ENCODE measurements at places on chromosomes 6 and 20.

DNA sequence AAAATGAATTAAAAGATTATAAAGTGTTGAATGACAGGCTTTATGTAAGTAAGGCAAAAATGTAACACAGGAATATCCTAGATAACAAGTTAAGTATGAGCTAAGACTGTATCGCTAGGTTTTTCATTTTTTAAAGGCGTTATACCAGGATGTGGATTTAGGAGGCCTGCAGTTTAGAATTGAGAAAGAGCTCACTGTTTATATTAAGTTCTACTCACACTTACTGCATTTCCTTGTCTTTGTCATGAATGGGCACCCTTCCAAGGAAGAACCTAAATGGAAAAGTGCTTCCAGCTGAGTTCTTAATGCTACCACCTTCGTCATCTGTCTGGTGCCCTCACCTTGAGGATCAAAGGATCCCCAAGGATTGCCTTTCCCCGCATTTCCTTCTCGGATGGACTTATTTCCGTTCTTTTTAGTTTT is 148.7 kb downstream of the SOX4 start:
- no peak for DNase-seq

- DNase-seq: no peak
Measured at GRCh38 chr6:151661928-151662327, 145.6 kb upstream of the ESR1 start.

DNA sequence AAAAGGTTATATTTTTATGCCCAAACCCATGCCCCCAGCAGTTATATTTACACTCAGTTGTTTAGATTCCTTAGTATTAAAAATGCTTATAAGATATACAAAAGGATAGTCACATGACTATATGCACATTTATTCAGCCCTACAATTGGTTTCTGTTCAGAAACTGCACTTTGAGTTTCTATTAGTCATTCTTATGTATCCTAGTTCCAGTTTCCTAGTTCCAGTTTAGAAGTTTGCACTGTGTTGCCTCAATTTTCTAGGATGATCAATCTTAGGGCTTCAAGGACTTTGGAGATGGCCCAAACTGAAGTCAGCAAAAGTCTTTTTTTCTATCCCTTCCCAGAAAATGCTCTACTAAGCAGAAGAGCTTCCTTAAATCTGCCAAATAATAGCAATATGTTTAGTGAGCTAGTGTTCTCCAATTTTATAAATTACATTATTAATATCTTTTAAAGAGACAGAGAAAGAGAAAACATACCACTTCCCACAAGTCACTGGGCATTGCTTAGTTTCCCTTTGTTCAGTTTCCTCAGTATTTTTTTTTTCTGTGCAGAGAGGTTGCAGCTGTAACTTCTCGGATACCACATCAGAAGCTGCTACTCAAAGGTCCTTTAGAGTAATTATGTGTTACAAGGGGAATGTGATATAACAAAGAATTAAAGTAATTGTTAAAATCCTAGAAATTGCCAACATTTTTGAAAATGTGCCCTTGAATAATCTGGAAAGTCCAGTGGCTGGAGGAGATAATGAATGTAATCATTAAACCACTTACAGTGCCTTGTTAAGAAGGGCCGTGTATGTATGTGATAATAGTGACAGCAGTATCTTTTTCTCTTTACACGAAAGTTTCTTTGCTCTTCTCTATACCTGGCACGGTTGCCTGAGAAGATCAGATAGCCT is 138.8 kb downstream of the KHDRBS2 start:
- no peak for DNase-seq

- peak; percentile 68 for DNase-seq
Measured at GRCh38 chr6:1554476-1555310, 55.0 kb upstream of the FOXC1 start.

DNA sequence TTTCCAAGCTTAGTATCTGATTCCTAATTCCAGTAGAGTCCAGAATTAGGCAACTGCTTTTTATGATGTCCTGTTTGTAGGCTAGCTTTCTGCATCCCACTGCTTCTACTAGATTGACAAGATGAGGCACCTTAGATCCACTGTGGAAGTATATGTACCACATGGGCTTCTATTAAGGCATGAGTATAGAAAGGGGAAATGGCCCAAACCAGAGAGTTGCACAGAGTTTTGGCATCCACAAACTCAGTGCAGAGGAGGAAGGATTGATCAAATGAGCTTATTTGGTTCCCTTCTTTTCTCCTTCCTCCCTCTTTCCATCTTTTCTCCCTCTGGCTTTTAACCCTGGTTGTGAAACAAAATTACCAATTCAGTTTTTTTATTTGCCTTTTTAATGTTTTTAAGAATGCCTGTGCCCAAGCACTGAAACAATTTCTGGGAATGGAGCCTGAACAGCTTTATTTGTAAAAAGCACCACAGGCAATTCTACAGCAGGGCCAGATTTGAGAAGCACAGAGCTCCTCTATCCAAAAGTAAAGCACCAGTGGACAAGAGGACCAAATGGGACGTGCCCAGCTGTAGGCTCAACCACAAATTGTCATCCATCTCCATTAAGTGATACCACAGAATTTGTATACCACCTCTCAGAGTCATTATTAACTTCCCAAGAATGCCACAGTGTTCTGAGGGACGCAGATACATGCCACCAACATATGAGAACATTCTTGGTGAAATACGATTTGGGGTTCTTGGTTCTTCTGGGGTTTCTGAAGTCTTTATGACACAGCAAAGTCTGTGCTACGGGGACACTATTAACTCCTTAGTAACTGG is 969.1 kb downstream of the KIF16B start:
- no peak for DNase-seq

- DNase-seq: no peak
Measured at GRCh38 chr20:64201653-64202052, 37.4 kb downstream of the MYT1 start.

- DNase-seq: no peak
Measured at GRCh38 chr6:7180751-7181150, 73.0 kb downstream of the RREB1 start.

GRCh38 chr6:162068340-162068739 is 659.2 kb downstream of the PRKN start:
- DNase-seq: no peak

DNA sequence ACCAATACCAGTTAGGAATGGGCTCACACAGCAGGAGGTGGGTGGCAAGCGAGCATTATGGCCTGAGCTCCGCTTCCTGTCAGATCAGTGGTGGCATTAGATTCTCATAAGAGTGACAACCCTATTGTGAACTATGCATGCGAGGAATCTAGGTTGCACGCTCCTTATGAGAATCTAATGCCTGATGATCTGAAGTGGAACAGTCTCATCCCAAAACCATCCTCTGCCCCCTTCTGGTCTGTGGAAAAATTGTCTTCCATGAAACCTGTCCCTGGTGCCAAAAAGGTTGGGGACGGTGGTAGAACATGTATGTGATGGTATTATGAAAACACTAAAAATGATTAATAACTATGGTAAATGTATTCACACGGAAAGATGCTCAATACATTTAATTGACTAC is 99.7 kb upstream of the HIVEP1 start:
- DNase-seq: no peak
